Retinal pigment epithelial cell (primary cell): ENCODE measurements at places on chromosomes 7 and 10.

DNA sequence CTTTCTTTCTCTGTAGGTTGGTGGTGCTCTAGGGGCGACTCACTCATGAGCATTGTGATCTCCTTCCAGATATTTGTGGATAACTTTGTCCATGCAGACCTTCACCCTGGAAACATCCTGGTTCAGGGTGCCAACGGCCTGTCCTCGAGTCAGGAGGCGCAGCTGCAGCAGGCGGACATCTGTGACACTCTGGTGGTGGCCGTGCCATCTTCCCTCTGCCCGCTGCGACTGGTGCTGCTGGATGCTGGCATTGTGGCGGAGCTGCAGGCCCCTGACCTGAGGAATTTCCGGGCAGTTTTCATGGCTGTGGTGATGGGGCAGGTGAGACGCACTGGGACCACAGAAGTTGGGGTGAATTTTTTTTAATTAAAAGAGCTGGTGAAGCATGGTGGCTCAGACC lies 9.6 kb upstream of the NDUFB2 start:
- no peak for DNase-seq

DNA sequence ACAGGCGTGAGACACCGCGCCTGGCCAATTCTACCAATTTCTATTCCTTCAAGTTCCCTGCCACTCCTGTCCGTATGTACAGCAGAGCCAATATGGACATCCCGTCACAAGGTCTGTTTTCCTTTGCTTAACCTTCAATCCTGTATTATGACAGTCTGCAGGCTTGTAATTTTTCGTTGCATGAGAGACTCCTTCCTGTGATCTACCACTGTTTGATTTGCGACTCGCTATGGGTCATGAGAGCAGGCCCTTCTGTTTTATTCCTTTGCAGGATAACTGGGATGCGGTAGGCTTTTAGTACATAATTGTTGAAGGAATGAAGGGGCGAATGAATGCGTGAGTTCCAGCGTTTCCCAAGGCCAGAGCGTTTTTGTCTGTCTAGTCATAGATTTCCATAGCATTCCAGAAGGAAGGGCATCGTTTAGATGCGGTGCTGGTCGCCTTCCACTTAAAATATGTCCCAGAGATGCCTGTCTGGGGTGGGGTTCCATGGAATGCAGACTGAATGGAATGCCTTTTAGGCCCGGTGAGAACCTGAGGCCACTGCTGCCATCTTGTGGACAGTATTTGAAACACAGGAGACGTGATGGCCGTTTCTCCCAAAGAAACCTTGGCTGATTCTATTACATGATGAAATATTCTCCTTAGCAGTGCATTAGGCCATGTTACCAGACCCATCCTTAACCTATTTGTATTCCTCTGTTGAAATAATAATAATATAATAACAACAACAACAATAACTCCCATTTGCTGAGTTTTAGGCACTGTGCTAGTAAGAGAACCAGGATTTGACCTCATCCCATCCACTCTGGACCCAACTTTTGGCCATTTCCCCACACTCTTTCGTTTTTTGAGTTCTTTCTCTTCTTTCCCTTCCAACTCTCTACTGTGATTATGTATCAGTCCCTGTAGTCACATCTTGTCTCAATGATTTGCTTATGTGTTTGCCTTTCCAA lies 193.2 kb downstream of the MYOF start:
- DNase-seq: peak; percentile 91

DNA sequence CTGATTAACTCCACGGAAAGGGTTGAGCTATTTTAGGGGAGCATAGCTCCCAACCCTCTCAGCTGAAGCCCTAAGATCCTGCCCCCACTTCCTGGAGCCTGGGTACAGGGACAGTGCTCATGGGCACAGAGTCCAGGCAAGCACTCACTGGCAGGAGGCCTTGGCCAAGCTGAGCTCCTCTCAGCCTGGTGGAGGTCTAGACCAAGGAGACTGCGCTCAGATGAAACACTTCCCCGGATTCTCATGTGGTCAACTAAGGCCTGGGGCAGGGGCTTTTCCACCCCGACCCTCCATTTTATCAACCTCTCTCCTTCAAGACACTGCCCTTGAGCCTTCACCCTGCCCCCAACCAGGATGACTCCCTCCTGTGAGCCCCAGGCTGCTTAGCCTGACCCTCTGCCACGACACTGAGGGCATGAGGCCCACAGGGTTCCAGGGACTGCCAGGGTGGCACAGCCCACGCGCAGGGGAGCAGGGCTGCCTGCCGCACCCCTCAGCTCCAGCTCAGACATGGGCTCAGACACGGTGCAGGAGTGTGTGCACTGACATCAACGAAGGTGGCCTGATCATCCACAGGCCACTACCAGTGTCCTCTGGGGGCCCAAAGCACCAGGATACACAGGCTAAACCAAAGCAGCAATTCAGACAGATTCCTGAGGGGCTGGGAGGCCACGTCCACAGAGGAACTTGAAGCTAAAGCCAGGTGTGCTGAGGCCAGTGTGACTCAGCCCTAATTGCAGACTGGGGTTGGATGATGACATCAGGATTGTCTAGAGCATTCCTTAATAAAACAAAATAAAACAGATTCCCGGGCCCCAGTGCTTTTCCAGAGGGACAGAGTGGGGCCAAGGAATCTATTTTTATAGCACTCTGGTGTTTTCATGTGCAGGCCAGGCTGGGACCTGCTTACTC lies 18.8 kb downstream of the CHAT start:
- DNase-seq: no peak

DNA sequence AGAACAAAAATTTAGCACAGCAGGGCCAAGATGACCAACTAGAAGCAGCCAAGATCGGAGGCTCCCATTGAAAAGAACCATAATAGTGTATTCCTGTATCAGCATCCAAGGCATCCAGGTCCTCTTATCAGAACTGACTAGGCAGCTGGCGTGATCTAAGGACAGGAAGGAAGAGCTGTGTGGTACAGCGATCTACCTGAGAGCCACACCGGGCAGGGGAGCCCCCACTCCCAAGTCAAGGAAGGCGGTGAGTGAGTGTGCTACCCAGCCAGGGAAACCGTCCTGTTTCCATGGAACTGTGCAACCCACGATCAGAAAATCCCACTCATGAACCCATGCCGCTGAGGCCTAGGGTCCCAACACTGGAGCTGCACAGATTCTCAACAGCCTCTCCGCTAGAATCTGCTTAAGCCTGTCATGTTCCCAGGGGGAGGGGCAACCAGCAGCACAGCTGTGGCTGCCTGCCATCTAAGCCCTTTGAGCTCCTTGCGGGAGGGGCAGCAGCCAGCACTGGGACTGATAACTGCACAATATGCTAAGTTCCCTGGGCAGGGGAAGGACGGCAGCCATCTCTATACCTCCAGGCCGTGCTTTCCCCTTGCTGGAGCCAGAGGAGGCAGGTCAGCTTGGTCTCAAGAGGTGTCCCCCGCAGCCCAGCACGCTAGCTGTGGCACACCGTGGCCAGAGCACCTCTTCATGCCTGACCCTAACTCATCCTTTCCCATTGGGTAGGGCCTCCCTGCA lies 213.0 kb upstream of the SMIM30 start:
- peak; percentile 20 for DNase-seq

DNA sequence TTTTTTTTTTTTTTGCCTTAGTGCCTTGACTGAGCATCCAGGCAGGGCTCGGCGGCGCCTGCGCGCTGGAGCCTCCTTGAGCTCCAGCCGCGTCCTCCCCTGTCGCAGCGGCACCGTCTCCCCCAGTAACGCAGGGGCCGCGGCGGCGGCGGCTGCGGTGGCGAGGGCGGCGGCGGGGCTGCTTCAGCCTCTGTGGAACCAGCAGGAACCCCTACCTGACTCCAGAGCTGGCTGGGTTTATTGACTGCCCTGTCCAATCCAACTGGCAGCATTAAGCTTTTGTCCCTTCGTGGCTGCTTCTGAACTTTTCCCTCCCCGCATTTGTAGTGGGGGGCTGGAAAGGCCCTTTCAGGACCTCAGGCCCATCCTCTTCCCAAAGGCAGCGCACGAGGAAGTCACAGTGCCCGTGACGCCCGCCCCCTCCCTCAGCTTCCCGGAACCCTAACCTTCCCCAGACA lies at the start of gene GPR85:
GPR85 (minus strand) TSS at position 397 of the 458 bp plus-strand sequence. CDS start 2,106 bp downstream, outside the sequence.
- DNase-seq: no peak

DNA sequence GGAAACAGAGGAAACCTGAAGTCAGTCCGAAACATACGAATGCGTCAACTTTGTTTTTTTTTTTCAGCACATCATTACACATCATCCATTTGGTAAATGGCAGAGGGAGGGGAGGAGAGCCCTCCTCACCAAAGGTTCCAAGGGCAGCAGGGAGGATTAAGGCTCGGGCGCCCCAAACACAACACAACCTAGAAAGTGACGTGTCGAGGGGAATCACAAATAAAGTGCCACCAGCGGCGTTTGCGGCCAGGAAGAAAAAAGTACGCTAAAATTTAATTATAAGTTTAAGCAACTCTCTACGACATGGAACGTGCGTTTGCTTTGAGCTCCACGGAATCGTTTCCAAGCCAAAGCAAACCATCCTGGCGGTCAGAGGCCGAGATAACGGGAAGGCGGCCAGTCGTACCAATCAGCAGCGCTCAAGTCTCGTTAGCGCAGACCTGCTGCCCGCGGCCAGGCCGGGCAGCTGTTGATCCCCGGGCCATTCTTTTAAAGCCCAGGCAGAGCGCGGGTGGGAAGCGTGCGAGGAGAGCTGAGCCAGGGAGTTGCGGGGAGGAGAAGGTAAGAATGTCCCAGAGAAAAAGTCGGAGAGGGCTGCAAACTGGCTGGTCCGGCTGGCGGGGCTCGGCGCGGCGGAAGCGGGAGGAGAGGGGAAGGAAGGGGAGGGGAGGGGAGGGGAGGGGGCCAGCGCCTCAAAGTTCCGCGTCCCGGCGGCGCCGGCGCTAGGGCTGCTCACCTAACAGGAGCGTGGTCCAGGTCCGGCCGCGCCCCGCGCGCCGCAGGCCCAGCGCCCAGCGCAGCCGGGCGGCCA lies 719 bp downstream of the DPY19L1 start:
- peak; percentile 37 for DNase-seq

- no peak for DNase-seq
These were observed 29.4 kb upstream of the UCMA start for GRCh38 chr10:13263591-13263990.

DNA sequence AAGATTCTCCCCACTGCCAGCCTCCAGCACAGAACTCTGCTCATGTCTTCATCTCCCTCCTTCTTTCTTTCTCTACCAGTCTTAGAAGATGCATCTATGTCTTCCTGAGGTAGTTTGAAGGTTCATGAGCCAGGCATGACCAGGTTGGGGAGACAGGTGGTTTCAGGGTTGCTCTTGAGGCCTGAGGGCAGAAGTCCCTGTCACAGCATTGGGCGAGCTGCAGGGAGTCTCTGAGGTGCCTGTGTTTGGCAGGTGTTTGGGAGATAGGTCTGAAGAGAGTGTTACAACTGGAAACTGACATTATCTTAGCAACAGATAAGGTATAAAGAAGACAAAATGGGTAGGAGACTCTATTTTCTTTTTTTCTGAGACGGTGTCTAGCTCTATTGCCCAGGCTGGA lies 18.7 kb downstream of the PRSS2 start:
- DNase-seq: no peak

GRCh38 chr10:91312382-91312733 lies 91.9 kb downstream of the PCGF5 start:
- DNase-seq: no peak

GRCh38 chr10:98587156-98587837 lies 140.6 kb upstream of the HPS1 start:
- no peak for DNase-seq

DNA sequence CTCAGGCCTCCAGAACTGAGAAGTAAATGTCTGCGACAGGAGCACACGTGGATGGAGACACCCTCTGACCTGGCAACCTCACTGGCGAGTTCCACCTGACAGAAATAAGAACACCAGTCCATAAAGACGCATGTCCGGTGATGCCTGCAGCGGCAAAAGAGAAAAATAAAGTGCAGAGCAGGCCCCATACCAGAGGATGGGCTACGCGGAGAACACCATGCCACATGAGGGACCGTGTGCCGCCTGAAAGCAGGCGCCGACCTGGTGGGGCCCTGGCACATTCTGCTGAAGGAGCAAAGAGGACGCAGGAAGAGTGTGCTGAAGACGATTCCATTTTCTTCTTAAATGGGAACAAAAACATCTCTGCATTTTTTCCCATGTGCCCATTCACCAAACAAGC lies 105.0 kb downstream of the VIPR2 start:
- no peak for DNase-seq

DNA sequence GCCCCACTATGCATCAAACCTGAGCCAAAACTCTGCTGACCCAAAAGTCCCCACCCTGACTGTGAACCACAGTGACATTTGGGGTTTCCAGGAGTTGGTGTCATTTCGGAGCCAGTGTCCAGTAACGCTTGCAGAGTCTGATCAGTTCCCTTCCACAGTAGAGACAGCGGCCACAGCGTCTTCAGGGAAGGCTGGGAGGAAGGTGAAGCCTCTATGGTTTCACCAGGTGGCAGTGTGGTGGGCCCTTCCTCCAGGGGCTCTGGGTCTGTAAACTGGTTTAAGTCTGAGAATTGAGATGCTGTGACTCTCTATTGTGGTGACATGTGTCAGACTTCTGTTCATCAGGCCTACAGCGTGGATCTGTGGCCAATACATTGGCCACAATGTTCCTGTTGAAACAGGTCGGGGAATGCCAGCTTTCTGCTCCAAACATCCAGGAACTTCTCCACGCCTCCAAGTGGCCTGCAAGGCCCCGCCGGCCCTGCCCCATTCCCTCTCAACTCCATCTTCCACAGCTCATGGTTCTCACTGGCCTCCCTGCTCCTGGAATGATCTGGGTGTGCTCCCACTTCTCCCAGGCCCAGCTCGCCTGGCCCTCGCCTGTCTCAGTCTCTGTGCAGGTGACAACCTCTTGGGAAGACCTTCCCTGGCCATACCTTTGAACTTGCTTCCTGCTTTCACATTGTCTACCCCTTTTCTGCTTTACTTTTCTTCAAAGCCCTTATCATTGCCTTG lies 124.5 kb upstream of the FAM20C start:
- DNase-seq: no peak

- DNase-seq: no peak
These were observed 25.1 kb downstream of the CYP26A1 start for GRCh38 chr10:93098816-93099215.

- DNase-seq: no peak
These were observed 24.5 kb downstream of the NUDT13 start for GRCh38 chr10:73134727-73135126.

DNA sequence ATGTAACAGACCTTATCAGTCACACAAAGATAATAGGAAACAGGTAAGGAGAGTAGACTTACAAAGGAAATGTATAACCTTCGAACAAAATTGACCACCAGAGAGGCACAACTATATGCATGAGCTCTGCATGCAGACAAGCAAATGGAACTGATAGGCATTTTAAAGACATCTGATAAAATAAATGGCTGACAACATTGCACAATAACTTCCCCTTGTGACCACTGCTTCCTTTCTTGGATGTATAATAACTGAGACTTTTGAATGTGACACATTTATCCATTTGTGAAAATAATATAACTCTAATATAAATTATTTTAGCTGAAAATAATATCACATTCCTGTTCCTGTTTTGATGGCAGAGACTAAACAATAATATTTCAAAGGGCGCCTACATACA lies 654.2 kb upstream of the STEAP1 start:
- DNase-seq: no peak

GRCh38 chr7:51261117-51261835 lies 55.3 kb downstream of the COBL start:
- no peak for DNase-seq

GRCh38 chr10:112526906-112527305 lies 79.9 kb downstream of the VTI1A start:
- DNase-seq: no peak
